ENCODE measurements at places on chromosomes 3 and 15. TPM values are rescaled to one million over a fixed set of nuclear protein-coding genes. Genes with fewer than 3 reads are reported as not detected.

DNA sequence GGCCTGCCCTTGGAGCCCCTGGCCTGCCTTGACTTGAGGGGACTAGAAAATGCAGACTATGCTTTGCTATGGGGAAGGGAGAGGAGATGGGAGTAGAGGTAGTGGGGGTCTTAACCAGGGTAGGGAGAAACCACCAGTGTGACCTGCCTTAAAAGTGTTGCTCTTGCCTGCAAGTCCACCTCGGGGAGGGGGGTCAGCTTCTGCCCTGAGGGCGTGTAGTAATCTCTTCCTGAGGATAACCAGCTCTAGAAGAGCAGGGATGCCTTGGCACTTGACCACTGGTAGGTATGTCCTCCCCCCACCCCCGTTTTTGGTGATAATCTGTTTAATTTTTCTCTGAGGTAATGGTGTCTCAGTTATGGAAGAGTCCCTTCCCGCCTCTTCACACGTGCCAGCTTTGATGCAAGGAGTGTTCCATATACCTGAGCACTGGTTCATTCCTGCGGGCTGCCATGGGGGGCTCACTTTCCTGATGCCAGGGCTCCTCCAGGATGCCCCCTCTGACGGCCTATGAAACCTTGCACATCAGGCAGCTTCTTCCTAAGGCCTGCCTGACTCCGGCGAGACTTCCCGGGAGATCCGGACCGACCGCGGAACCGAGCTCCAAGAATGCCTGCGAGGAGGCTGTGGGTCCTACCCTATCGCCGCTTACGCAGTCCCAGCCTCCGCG is 780 bp upstream of the P4HTM start:
- H3K4me1 ChIP-seq: peaks cover 24% of the 10 kb centered on the region
- DNase-seq: no peak
- H3K27me3 ChIP-seq: no peaks in the 10 kb centered on the region
- H3K4me3 ChIP-seq: peak overlapping the region; percentile 96
- peak overlapping the region; percentile 82 for H3K27ac ChIP-seq
- no peaks in the 10 kb centered on the region for H3K36me3 ChIP-seq

DNA sequence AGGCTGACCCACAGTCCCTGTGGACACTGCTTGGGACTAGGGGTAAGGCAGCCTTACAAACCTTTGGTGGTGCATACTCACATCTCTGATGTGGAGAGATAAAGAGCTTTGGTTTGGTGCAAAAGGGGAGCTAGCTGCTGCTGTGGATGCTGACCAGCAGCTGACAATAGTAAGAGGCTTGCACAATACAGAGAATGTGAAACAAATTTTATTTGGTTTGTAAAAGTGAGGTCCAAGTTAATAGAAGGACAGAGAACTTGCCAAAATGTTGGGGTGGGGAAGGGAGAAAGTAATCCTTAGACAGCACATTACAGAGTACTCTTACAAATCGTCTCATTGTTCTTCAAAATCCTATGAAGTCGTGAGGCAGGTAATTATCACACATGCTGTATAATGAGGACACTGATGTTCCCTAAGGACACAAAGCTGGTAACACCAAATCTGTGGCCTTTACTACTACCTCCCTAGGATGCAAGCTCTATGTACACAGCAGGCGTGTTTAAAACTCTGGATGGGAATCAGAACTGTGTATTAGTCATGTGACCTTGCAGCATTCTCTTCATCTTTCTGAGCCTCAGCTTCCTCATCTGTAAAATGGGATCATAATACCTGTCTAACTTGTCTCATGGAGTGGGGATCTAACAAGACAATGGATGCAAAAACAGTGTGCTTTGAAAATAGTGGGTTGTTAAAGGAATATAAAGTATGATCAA is 21.6 kb downstream of the ARHGAP31 start:
- no peak overlapping the region for H3K27ac ChIP-seq
- no peaks in the 10 kb centered on the region for H3K4me1 ChIP-seq
- H3K36me3 ChIP-seq: no peaks in the 10 kb centered on the region
- no peak overlapping the region for H3K4me3 ChIP-seq
- H3K27me3 ChIP-seq: no peaks in the 10 kb centered on the region

GRCh38 chr3:146313746-146314111 is 62.8 kb upstream of the PLSCR4 start:
- no peaks in the 10 kb centered on the region for H3K36me3 ChIP-seq
- no peak for DNase-seq
- H3K27ac ChIP-seq: no peak overlapping the region
- H3K4me3 ChIP-seq: no peak overlapping the region
- H3K4me1 ChIP-seq: no peaks in the 10 kb centered on the region

The FAM174B gene
- polyA plus RNA-seq: 7.1 TPM

The GOLGA8Q gene
- polyA plus RNA-seq: not detected

DNA sequence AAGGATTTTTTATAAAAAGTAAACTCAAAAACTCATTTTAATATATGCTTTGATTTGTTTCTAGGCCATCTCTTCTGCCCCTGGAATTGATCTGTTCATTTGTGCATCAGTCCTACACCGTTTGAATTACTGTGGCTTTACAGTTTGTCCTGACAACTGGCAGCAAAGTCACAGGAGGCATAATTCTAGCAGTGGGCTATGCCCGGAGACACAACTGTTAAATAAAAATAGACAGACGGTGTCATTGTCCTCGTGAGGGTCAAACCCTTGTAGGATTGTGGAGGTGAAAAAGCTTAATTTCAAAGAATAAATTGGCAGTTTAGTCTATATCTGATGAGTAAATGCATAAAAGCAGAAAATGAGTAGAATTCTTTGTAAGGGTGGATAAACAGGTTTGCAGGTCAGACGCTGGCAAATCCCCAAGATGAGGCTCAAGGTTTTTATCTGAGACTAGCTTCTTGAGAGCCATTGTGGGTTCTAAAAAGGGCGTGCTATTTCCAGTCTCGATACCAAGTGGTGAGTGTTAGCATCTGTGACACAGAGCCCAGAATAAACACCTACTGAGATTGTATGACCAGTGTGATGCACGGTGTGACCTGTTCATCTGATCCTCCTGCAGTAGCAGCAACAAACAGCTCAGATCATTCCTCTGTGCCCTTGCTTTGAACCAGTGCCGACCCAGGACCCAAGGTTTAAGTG is 51.5 kb upstream of the SLCO3A1 start:
- no peak for DNase-seq
- H3K27ac ChIP-seq: no peak overlapping the region
- H3K4me3 ChIP-seq: no peak overlapping the region
- H3K4me1 ChIP-seq: no peaks in the 10 kb centered on the region
- H3K36me3 ChIP-seq: no peaks in the 10 kb centered on the region
- H3K27me3 ChIP-seq: no peaks in the 10 kb centered on the region

GRCh38 chr3:24454393-24454792 is 40.3 kb downstream of the THRB start:
- no peaks in the 10 kb centered on the region for H3K36me3 ChIP-seq
- no peaks in the 10 kb centered on the region for H3K27me3 ChIP-seq

The GRK7 gene
- not detected for polyA plus RNA-seq

DNA sequence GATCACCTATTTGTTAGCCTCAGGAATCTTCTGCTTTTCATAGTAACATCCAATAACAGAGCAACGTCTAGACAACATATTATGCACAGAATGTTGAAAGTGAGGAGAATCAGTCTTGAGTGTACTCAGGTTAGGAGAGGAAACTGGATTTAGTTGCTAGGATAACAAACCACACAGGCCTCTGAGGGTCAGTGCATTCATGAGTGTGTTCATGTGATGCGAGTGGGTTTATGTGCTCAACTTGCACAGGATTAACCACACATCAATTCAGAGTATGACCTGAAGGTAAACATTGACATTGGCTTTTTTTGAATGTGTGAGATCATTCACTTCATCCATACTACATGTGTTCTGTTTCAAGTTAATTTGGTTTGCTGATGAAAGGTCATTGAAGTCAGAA is 287.6 kb downstream of the DIPK2A start:
- no peaks in the 10 kb centered on the region for H3K27me3 ChIP-seq
- H3K4me1 ChIP-seq: no peaks in the 10 kb centered on the region
- no peak overlapping the region for H3K4me3 ChIP-seq
- no peak for DNase-seq
- no peaks in the 10 kb centered on the region for H3K36me3 ChIP-seq
- H3K27ac ChIP-seq: no peak overlapping the region

GRCh38 chr3:46027736-46028397 is 584 bp upstream of the XCR1 start:
- DNase-seq: no peak
- H3K27me3 ChIP-seq: no peaks in the 10 kb centered on the region
- H3K36me3 ChIP-seq: no peaks in the 10 kb centered on the region
- H3K27ac ChIP-seq: no peak overlapping the region
- no peak overlapping the region for H3K4me3 ChIP-seq
- H3K4me1 ChIP-seq: no peaks in the 10 kb centered on the region

GRCh38 chr3:177281292-177282118 is 84.2 kb upstream of the TBL1XR1 start:
- no peaks in the 10 kb centered on the region for H3K36me3 ChIP-seq
- peaks cover 22% of the 10 kb centered on the region for H3K4me1 ChIP-seq
- H3K4me3 ChIP-seq: no peak overlapping the region
- H3K27ac ChIP-seq: no peak overlapping the region

DNA sequence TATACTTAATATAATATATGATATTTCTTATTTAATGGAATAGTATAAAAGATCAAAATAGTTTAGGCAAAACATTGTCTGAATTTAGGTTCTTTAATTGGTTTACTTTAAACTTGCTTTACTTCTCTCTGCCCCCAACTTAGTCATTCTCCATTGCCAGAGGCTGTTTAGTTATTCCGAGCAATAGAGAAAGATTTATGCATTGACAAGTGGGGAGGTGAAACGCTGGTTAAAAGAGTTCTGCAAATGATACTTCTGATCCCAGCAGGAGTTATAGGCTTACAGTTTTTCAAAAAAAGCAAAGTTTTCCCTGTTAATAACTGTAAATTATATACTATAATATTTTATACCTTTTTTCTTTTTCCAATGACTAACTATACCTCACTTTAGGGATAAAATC is 145.4 kb downstream of the EPHA3 start:
- H3K36me3 ChIP-seq: no peaks in the 10 kb centered on the region
- no peaks in the 10 kb centered on the region for H3K27me3 ChIP-seq
- no peak for DNase-seq

Data from naive thymus-derived CD4-positive, alpha-beta T cell (primary cell).